Adipocyte (in vitro differentiated cells): ENCODE measurements at places on chromosomes 6 and 20.

DNA sequence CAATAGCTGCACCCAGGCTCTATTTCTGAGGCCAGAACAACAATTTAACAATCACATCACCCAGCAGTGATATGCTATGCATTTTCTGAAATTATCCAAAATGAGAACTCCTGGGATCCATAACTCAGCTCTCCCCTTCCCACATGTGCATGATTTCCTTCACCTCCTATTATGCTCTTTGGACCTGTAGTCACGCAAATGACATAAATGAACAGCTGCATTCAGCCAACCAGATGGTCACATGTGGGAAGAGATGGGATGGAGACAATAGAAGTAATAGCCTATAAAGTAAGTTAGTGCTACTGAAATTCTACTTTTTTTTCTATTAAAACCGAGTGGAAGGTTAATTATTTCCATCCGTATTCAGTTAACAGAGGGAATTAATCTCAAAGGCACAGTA, 662.1 kb upstream of the ID4 start:
- DNase-seq = no peak

DNA sequence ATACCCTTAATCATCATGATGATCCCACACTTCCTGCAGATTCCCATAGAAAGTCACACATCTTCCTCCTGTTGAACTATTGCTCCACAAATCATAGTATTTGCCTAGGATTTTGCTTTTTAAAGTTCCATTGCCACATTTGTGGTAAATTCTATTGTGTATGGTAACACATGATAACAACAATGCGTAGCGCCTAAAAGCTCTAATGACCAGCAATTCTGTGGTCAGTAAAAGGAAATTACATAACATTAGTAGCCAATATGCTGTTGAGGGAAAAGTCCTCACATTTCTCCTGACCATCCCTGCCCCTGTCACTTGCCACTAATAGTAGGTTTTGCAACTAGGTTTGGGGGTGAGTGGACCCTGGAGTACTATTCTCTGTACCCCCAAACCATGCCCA, 31.8 kb upstream of the PDE7B start:
- DNase-seq = no peak

DNA sequence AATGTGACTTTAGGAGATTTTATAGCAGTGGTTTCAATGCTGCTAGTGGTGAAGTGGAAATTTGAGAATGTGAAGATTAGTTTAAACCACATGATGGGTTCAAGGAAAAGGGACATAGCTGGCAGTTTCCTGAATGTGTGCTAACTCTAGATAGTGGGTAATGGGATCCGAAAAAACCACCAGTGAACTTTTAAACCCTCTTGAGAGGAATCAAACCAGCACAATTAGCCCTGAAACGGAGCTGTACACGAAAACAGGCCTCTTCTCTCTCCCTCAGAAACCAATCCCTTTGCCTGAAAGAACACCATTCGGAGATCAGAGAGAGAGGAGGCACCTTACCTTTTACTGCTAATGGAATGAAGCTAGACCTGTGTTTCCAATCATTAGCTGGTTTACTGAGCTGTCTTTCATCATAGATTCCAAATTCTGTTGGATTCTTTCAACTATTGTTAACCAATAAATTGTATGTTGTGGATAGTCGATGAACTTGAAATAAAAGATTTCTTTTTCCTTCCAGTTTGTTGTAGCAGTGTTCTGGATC, 103.9 kb downstream of the AIG1 start:
- DNase-seq = no peak

GRCh38 chr6:95087394-95088097, 489.8 kb upstream of the MANEA start:
- DNase-seq = peak; percentile 23

- DNase-seq = no peak
Observed at GRCh38 chr6:8982668-8983067, 547.3 kb upstream of the SLC35B3 start.

- no peak for DNase-seq
Observed at GRCh38 chr6:170147832-170148708, 142.8 kb downstream of the DLL1 start.

- no peak for DNase-seq
Observed at GRCh38 chr6:27059621-27060425, 187.7 kb upstream of the PRSS16 start.

DNA sequence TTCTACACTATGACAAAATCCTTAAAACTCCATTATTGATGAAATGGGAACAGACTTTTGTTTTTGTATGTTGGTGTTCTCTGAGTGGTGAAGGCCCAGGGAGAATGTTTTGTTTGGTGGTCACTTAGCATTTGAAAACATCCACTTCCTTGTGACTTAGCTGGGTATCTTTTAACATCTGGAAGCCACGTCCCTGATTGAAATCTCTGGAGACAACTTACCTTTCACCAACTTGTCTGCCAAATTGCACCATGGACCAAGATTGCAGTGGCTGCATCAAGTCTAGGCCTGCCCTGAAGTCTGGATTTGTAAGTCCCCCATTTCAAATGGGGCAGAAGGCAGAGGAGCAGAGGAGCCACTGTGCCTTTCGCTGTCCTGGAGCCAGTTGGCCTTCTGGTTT, 534 bp upstream of the EFCAB8 start:
- DNase-seq = no peak
